Tibial artery (tissue), 4 donors: ENCODE measurements at places on chromosomes 5 and 9.
A peak's percentile ranks its signal among the peaks of the same experiment; 100 is the strongest.

GRCh38 chr9:18632632-18633403, 158.9 kb downstream of the ADAMTSL1 start:
- peaks cover 30% of the 10 kb centered on the region for H3K4me1 ChIP-seq
- no peaks in the 10 kb centered on the region for H3K36me3 ChIP-seq

GRCh38 chr5:56409331-56410190, 176.4 kb upstream of the ANKRD55 start:
- H3K4me3 ChIP-seq = no peak overlapping the region
- no peaks in the 10 kb centered on the region for H3K36me3 ChIP-seq
- H3K4me1 ChIP-seq = peaks cover 8% of the 10 kb centered on the region
- DNase-seq = no peak
- H3K27ac ChIP-seq = no peak overlapping the region

- H3K36me3 ChIP-seq = peaks cover 19% of the 10 kb centered on the region
- no peak overlapping the region for H3K27ac ChIP-seq
- DNase-seq = no peak
- no peaks in the 10 kb centered on the region for H3K27me3 ChIP-seq
Observed at GRCh38 chr5:126826619-126827215, 49.8 kb downstream of the LMNB1 start.

- no peak overlapping the region for H3K27ac ChIP-seq
- H3K4me3 ChIP-seq = no peak overlapping the region
- H3K36me3 ChIP-seq = no peaks in the 10 kb centered on the region
- DNase-seq = no peak
Observed at GRCh38 chr9:81513059-81513458, 176.3 kb downstream of the TLE1 start.

DNA sequence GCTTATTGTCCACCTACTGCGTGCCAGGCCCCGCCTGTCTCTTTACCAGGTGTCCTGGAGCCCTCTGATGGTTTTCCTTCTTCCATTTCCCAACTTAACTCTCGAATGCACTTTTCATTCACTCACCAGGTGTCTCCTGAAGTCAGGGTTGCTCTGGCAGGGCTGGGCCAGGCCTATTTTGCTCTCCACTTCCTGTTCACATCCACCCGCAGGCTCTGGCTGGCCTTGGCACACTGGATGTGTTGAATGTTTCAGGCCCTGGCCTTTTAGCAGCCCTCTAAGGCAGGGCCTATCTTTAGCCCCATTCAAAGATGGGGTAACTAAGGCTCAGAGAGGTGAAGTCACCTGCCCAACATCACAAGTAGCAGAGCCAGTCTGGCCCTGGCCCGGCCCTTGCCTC, 16.4 kb downstream of the LRRC8A start:
- H3K27ac ChIP-seq = peak overlapping the region; percentile 56
- peaks cover 53% of the 10 kb centered on the region for H3K36me3 ChIP-seq
- no peak overlapping the region for H3K4me3 ChIP-seq
- no peak for DNase-seq

- H3K27ac ChIP-seq = no peak overlapping the region
- no peaks in the 10 kb centered on the region for H3K4me1 ChIP-seq
- no peak for DNase-seq
Observed at GRCh38 chr9:123365881-123366528, 10.0 kb downstream of the CRB2 start.

- no peak overlapping the region for H3K27ac ChIP-seq
- H3K27me3 ChIP-seq = no peaks in the 10 kb centered on the region
- H3K4me3 ChIP-seq = no peak overlapping the region
Observed at GRCh38 chr5:63125862-63126261, 547.2 kb downstream of the LRRC70 start.

GRCh38 chr5:124948062-124948753, 201.8 kb upstream of the ZNF608 start:
- peaks cover 52% of the 10 kb centered on the region for H3K4me1 ChIP-seq
- H3K36me3 ChIP-seq = no peaks in the 10 kb centered on the region
- no peaks in the 10 kb centered on the region for H3K27me3 ChIP-seq
- H3K27ac ChIP-seq = peak overlapping the region; percentile 51
- no peak overlapping the region for H3K4me3 ChIP-seq
- no peak for DNase-seq

DNA sequence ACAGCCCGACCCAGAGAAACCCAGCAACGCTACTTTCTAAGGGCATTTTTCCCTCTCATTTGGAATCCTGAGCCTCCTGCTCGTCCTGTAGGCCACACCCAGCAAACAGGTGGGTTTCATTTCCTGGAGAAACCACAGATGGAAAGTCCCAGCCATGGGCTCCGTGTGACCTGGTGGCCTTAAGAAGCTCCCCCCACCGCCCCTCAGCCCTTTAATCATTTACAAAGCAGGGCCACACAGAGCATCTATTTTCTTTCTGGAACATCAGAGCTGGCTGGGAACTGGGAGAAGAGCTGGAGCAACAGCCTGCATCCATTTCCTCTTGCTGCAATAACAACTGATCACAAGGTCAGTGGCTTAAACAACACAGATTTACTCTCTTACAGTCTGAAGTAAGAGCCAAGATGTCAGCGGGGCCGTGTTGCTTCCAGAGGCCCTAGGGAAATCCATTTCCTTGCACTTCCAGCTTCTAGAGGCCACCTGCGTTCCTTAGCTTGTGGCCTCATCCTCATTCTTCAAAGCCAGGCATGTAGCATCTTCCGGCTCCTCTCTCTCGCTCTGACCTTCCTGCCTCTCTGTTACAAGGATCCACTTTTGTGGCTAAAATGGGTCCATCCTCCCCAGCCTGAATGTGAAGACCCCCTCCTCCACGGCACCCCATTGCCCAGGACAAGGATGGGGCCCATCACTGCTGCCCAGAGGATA, 40.5 kb downstream of the C9orf50 start:
- no peak overlapping the region for H3K4me3 ChIP-seq
- H3K4me1 ChIP-seq = peaks cover 2% of the 10 kb centered on the region
- DNase-seq = no peak
- H3K27me3 ChIP-seq = no peaks in the 10 kb centered on the region
- H3K36me3 ChIP-seq = no peaks in the 10 kb centered on the region

DNA sequence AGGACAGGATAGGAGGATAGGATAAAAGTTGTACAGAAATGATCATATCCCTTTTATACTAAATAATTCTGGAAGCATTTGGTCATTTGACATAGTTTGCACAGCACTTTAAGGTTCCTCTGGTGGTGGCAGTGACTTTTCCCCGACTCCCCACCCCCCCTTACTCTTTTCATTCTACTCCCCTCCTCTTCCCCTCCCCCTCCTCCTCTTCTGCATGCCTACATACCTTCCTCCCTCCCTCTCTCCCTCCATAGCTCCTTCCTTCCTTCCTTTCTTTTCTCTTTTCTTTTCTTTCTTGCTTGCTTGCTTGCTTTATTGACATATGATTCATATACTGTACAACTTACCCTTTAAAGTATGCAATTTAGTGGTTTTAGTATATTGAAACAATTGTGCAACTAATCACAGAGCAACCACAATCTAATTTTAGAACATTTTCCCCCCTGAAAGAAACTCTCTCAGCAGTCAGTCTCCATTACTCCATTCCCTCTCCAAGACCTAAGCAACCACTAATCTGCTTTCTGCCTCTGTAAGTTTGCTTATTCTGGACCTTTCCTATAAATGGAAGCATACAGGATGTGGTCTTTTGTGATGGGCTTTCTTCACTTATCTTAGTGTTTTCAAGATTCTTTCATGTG, 159.0 kb downstream of the HACD4 start:
- H3K36me3 ChIP-seq = no peaks in the 10 kb centered on the region
- no peak overlapping the region for H3K27ac ChIP-seq
- no peaks in the 10 kb centered on the region for H3K4me1 ChIP-seq
- H3K27me3 ChIP-seq = no peaks in the 10 kb centered on the region
- DNase-seq = no peak
- H3K4me3 ChIP-seq = no peak overlapping the region

GRCh38 chr5:2427983-2428382, 323.5 kb downstream of the IRX2 start:
- H3K4me3 ChIP-seq = no peak overlapping the region
- H3K4me1 ChIP-seq = no peaks in the 10 kb centered on the region
- no peaks in the 10 kb centered on the region for H3K27me3 ChIP-seq
- H3K27ac ChIP-seq = no peak overlapping the region

- H3K27ac ChIP-seq = no peak overlapping the region
- H3K36me3 ChIP-seq = no peaks in the 10 kb centered on the region
- H3K27me3 ChIP-seq = no peaks in the 10 kb centered on the region
- H3K4me3 ChIP-seq = no peak overlapping the region
- no peak for DNase-seq
Observed at GRCh38 chr5:67686746-67687145, 490.1 kb upstream of the CD180 start.

DNA sequence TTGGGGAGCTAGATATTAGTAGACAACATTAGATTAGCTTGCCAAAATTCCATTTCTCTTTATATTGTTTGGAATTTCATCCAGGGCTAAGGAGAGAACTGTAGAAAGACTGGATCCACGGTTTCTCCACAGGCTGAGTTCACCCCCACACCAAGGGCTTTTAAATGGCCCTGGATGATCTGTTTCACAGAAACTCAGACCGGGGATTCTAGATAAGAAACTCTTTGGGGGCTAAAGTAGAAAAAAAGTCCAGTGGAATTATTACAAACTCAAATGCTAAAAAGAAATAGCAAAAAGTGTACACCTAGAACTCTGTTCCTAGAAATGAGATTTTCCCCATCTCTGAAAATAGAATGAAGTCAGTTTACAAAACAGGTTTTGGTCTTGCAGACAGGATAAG, 80.9 kb downstream of the SUSD1 start:
- H3K4me1 ChIP-seq = no peaks in the 10 kb centered on the region
- no peak overlapping the region for H3K4me3 ChIP-seq
- no peaks in the 10 kb centered on the region for H3K36me3 ChIP-seq

GRCh38 chr9:38467404-38467803, 43.1 kb upstream of the IGFBPL1 start:
- no peaks in the 10 kb centered on the region for H3K4me1 ChIP-seq
- H3K27ac ChIP-seq = no peak overlapping the region
- no peaks in the 10 kb centered on the region for H3K27me3 ChIP-seq
- no peak for DNase-seq

DNA sequence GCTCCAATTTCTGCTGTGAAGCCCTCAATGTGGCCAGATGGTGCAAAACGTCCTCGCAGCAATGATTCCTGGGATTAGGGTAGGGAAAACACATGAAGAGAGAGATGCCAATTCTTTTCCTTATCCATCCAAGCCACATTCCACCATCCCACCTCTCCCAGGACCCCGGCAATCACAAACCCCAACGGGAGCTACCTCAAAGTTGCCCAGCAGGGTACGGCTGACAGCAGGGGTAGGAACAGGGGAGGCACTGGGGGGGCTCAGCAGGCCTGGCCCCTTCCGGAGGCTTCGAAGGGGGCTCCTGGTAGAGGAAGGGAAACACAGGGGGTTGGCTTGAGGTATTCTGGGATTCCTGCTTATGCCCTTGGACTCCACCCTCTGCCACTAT, 3.4 kb upstream of the STOML2 start:
- no peak overlapping the region for H3K27ac ChIP-seq
- H3K27me3 ChIP-seq = no peaks in the 10 kb centered on the region
- H3K36me3 ChIP-seq = peaks cover 43% of the 10 kb centered on the region
- no peak overlapping the region for H3K4me3 ChIP-seq
- DNase-seq = no peak

GRCh38 chr9:99490729-99491128, 268.6 kb downstream of the SEC61B start:
- DNase-seq = no peak
- no peak overlapping the region for H3K27ac ChIP-seq
- no peaks in the 10 kb centered on the region for H3K4me1 ChIP-seq
- no peak overlapping the region for H3K4me3 ChIP-seq
- no peaks in the 10 kb centered on the region for H3K36me3 ChIP-seq
